Cardiac septum (tissue), 1 donor: ENCODE measurements at places on chromosomes 2 and 18. TPM values are rescaled to one million over a fixed set of nuclear protein-coding genes. Genes with fewer than 3 reads are reported as not detected.

GRCh38 chr2:6999211-6999877, 82.1 kb downstream of the RNF144A start:
- DNase-seq = no peak

GRCh38 chr18:22337833-22338232, 79.9 kb downstream of the CTAGE1 start:
- DNase-seq = no peak

GRCh38 chr2:182724656-182725055, 8.6 kb downstream of the DNAJC10 start:
- DNase-seq = no peak

The GDF7 gene
- 0.94 TPM for total RNA-seq

- DNase-seq = no peak
Observed at GRCh38 chr18:47794725-47795433, 135.6 kb downstream of the SMAD2 start.

The SP9 gene
- not detected for total RNA-seq

The C2orf66 gene
- not detected for total RNA-seq

DNA sequence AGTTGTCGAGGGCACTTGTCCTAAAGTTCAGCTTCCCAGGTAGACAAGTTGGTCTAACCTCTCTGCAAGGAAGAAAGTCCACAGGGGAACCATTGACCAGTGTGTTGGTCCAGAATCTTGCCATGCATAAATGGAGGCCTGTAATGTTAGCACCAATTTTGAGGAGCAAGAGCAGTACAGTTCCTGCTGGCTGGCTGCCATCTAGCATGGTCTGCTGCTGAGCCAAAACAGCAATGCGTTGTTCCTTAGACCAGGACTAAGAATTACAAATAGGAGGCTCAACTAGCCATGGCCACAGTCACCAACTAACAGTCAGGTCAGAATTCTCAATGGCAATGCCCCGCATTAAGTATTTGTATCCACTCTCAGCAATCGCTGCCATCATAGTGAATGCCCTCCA, 72.8 kb upstream of the WIPF1 start:
- no peak for DNase-seq

GRCh38 chr2:73238976-73239375, 4.9 kb downstream of the CCT7 start:
- DNase-seq = no peak

The CNTNAP5 gene
- not detected for total RNA-seq

The RTP5 gene
- total RNA-seq = 0.08 TPM
